ENCODE measurements at places on chromosomes 5 and 9.

- DNase-seq, result no peak
These were observed 184.0 kb downstream of the PBX3 start for GRCh38 chr9:125931211-125931610.

DNA sequence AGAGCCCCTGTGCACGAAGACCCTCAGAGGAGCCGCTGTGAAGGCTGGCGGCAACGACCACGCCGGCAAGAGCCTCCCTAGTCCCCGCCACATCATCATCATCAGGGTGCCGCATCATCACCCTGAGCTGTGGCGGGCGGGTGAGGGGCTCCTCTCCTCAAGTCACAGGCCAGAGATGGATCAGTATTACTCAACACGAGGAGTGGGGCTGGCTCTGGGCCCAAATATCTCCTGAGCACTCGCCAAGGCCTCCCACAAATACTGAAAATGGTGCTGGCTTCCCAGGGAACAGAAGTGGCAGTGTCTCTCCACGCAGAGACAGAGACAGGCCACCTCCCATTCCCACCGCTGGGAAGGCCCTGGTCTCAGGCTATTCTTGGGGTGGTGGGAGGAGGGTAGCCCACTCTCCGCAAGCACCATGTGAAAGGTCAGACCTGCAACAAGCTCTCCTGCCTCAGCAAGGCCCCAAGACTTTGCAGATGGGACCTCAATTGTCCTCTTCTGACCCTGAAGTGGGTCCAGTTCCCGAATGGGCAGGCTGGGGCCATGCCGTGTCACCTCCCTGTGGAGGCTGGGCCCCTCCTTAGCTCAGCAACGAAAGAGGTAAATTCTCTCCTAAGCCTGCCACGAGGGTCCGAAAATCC lies 39.3 kb upstream of the ZNF354A start:
- no peak for DNase-seq

DNA sequence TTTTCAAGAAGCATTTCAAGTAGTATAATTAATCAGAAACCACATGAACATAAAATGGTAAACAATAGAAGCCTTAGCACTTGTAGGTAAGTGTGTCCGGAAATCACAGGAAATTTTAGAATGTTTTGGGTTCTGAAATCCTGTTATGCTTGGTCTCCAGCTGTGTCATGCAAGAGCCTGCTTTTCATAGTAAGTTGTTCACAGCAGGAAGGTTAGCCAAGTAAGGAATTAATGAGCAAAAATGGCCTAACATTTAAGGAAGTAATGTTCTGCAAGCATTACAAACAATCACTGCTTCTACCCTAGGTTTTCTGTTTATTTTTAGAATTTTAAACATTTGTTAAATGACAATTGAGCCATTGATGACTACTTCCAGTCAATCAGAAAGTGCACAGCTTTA lies 669.5 kb downstream of the SLCO4C1 start:
- DNase-seq, result no peak

DNA sequence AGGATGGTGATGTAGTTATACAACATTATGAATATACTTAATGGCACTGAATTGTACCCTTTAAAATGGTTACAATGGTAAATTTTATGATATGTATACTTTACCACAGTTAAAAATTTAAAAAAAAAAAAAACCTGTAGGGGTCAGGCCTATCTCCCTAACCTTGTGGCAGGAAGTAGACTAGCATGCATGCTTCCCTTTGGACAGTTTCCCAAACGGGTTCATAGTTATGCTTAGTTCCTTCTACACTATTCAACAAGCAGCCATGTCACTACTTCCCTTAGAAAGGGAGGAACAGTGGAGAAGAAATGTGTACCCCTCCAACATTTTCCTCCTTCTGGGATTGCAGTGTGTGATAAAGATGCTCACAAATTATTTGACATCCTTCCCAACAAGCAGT lies 32.5 kb downstream of the IDNK start:
- DNase-seq, result no peak

- DNase-seq, result peak; percentile 39
These were observed 14.1 kb upstream of the SFXN1 start for GRCh38 chr5:175464074-175464941.

GRCh38 chr5:125848751-125849150 lies 574.5 kb upstream of the GRAMD2B start:
- no peak for DNase-seq

DNA sequence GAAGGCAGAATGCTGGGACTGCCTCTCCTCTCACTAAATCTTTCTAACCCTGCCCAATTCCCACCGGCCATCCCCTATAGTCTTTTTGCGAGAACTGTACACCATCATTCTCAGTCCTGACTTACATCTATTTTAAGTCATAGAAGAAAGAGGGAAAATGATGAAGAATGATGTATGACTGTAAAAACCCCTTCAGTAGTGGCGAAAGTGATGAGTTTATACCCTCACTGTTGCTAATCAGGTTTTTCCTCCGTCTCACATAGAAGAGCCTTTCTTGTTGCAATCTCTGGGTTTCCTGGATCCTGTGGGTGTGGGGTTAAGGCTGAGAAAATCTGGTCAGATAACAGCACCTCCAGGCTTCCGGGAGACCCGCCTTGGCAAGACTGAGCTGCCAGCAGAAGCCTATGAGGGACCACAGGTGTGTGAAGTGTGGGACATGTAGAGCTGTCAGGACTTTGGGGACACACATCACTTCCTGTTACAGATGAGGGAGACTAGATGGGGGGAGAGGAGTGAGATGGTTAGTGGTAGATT lies 147.1 kb upstream of the SLC12A2 start:
- no peak for DNase-seq
